ENCODE measurements at places on chromosomes 16 and 17.

DNA sequence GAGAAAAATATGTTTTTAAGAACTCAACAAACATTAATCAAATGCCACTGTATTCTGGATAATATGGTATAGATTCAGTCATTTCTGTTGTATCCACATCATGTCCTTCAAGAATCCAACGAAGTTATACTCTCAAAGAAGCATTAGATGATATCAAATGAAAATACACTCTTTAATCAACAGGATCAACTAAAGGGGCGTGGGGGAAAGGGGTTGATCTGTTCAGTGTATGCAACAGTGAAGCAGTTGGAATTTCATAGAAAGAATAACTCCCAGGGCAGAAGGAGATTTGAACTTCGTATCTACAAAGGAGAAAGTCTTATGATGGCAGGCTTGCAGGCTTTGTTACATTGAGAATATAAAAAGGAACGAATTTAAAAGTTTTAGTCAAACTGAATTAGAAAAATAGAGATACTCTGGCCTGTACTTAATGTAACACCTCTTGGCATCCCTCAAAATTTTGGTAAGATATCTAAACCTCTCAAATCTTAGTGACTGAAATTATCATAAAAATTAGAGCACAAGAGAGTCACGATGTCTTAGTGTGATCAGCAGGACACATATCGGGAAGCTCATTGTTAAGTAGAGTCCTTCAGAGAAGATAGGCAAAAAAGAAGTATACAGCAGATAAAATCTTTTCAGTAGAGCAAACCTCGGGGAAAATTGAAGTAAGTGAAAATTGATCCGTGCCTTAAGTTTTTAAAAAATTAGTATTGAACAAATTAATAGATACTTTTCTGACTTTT, 431.4 kb downstream of the KCNJ18 start:
- no peak for DNase-seq

DNA sequence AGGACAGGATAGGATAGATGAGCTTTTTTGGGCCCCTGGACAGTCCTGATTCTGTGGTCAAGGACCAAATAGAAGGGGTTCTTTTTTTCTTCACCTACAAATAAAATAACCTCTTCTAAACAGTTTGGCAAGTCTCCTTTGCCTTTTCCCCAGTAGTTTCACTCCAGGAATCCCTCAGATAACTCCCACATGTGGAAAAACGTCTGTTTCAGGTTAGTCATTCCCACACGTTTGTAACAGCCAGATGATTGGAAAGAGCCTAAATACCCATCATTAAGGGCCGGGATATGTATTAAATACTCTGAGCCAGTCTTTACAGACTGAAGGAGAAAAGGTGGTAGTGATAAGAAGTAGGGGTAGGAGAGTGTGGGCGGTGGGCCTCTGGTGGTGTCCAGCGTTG, 58.3 kb downstream of the PLD6 start:
- DNase-seq, result no peak

GRCh38 chr16:7861891-7862582, 529.4 kb downstream of the RBFOX1 start:
- DNase-seq, result no peak

GRCh38 chr17:69710926-69711325, 296.4 kb downstream of the MAP2K6 start:
- no peak for DNase-seq

GRCh38 chr17:48064638-48065037, 16.5 kb downstream of the NFE2L1 start:
- no peak for DNase-seq

DNA sequence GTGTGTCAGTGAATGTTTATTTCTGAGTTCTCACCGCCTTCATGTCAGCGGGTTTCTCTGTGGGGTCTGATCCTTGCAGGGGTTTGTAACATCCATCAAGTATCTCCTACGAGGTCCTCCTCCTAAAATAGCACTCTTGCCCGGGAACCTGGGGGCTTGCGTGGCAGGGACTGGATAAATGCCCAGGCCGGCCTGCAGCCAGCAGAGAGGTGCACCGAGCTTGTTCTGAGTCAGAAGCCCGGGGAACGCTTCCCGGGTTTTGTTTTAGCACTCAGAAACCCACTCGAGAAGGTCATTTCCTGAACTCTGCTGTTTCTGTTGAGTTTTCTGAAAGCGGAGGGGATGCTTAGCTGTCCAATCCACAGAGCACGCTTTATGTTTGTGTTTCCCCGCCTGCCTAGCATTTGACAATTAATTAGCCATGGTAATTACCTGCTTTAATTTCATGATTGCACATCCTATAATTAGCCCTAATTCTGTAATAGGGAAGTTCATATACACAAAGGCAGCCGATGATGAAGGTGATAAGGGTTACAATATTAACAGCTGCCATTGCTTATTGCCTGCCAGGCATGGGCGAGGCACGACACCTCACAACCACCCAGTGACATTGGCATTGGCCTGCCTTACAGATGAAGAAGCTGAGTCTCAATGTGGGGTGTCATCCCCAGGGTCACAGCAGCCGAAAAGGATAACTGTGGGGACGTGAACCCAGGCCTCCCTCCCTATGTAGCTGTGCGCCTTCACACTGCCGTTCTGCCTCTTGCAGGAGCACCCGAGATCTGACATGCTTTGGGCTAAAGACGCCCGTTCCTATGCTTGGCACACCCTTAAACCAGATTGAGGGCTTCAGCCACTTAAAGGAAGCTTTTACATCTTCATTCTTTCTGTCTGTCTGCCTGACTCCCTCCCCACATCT, 333.1 kb downstream of the CPPED1 start:
- no peak for DNase-seq

DNA sequence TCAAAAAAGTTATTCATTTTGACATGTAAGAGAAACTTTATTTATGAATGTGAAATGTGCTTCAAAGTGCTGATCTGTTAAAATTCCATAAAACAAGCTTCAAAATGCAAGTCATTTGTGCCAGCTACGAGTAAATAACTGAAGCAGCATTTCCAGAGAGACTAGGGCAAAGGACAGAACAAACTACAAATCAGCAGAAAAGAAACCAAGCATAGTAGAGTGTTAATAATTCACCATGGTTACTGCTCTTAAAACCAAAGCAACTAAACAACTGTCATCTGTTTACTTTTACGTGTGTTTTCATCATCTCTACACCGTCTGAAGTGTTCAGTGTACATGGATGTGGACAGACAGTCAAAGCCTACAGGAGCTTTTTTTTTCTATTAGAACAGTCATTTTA, 1.6 kb upstream of the ASPA start:
- DNase-seq, result no peak

- DNase-seq, result no peak
These were observed 10.8 kb downstream of the CASKIN2 start for GRCh38 chr17:75504347-75505151.

- DNase-seq, result no peak
These were observed 2.8 kb upstream of the NTN3 start for GRCh38 chr16:2468233-2468724.

GRCh38 chr17:40535438-40535837, 29.8 kb downstream of the CCR7 start:
- no peak for DNase-seq

GRCh38 chr17:48816774-48817590, at the start of gene TTLL6:
Gene TTLL6, minus strand, starts transcription at chr17:48817229. Its CDS starts 157 bp downstream, at chr17:48817072.
- peak; percentile 38 for DNase-seq

DNA sequence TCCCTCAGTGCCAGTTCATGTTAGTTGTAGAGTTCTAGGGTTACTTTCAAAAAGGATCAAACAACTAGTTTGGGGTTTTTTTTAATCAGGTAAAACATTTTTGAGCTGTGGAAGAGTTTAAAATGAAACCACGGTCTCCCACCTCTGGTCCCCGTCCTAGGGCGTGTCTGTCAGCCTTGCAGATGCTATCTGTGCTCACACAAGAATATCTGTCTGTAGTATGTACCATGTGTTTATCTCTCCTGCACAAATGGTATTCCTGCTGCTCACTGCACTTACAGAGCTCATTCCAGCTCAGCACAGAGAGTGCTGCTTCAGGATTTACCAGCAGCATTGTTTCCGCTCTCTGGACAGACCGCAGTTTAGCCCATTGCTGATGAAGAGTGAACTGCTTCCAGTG, 38.9 kb downstream of the UBN1 start:
- DNase-seq, result no peak

GRCh38 chr16:56421313-56421712, 4.0 kb downstream of the AMFR start:
- no peak for DNase-seq

DNA sequence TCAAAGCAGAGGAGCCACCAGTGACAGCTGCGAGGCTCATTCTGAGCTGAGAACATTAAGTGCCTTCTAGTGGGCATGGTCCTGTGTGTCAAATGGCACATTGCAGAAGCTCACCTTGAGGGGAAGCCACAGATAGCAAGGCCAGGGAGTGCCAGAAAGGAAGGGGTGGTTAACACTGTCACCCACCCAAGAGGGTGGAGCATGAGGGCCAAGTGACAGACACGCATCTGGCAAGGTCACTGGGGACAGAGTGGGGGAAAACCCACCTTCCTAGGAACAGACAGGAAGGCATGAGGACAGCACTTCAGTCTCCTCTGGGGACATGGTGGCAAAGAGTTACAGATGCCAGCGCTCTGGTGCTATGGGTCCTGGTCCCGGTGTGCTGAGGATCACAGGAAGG, 22.1 kb downstream of the NUBP1 start:
- no peak for DNase-seq

DNA sequence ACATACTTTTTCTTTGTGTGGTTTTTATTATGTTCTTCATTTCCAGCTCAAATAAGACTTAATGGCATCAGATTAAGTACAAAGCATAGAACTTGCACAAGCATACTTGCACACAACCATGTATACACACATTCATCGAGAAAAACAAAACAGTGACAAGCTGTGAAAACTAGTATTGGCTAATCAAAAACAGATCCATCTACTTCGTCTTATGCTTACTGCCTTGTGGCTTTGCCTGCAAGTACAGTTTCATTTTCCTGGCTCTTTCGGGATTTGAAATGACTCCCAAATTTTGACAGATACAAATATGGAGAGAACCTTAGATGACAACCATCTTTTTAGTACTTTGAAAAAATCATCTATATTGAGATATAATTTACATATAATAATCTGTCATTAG, 338.3 kb downstream of the BCAS3 start:
- no peak for DNase-seq

- peak; percentile 27 for DNase-seq
These were observed 8.5 kb upstream of the ZC3H18 start for GRCh38 chr16:88561485-88562359.

DNA sequence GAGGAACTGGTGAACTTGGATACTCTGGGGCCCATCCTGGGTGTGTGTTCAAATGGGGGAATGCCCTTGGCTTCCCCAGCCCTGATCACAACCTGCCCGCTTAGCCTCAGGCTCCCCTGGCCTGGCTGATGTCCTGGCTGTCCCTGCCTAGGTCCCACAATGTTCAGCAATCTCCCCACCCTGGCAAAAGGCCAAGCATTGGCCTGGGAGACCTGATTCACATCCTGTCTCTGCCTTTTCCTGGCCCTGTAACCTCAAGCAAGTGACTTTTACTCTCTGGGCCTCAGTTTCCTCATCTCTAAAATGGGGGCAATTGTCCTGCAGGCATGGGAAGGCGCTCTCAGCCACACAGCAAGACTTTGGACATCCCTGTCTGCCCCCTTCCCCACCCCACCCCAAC, 14.4 kb downstream of the CPNE2 start:
- no peak for DNase-seq

DNA sequence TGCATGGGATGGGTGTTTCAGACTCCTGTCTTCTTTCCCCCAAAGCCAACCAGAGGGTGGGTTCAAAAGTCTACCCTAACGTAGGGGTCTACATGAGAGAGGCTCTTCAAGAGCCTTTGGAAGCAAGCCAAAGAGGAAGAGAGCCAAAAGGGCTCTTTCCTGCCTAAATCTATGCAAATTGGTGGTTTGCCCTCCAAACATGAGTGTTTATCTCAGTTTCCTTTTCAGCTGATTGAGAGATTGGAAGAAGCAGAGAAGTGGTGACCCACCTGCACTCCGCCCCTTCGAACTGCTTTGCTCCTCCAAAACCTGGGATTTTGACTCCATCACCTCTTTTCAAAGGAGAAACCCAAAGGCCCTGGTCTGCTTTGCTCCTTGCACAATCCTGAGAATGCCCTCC, 65.4 kb upstream of the MAF start:
- DNase-seq, result no peak

GRCh38 chr16:8237452-8237851, 352.9 kb downstream of the TMEM114 start:
- no peak for DNase-seq

- no peak for DNase-seq
These were observed 599.6 kb downstream of the TMEM114 start for GRCh38 chr16:7990626-7991260.

GRCh38 chr16:81445966-81446906, 1.6 kb downstream of the CMIP start:
- DNase-seq, result no peak

DNA sequence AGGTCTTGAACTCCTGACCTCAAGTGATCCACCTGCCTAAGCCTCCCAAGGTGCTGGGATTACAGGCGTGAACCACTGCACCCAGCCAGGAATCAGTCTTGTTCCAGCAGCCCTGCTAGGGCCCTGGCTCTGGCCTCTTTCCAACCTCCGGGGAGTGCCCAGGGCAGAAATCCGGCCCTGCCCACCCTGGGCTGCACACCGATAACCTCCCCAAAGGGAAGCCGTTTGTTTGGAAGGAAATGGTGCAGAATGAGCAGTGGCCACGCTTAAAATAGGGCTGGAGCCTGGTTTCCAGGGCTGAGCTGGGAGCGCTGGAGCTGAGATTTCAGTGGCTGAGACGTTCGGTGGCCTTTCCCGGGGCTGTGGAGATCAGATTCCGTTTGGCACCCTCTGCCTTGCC, 17.8 kb upstream of the EMP2 start:
- no peak for DNase-seq

GRCh38 chr17:79117905-79118487, 43.4 kb downstream of the ENGASE start:
- no peak for DNase-seq

DNA sequence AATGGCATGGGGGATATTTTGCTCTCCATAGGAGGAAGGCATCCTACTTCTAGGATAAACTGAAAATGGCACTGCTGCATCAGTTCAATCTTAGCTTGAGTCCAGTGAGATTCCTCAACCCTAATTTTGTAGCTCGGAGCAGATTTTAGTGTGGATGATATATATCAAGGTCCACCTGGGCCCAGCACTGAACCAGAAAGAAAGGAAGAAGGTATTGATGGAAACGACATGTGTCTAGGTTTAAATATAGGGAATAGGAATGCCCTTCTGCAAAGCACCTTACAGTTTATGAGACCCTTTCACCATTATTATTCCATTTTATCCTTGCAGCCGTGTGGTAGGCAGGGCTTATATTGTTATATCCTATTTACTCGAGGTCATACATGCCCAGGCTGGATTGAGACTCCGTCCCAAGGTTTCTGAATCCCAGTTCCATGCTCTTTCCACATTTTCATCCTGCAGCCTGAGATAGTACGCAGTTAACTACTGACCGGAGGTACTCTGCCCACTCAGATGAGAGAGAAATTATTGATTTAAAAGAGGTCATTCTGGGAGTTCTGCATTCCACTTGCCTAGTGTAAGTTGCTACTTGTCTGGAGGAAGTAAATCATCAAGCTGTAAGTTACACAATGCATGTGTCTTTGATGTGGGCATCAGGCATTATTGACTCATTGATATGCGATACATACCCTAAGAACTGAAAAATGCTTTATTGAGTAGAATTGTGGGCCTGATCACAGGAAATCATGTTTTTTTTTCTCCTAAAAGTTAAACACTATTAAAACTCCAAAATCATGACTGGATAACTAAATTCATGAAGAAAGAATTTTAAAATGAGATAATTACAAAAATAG, 10.1 kb downstream of the KRT39 start:
- DNase-seq, result no peak

GRCh38 chr16:28107232-28107631, 43.7 kb upstream of the GSG1L start:
- DNase-seq, result no peak

GRCh38 chr16:63200940-63201339, 1164.7 kb upstream of the CDH8 start:
- DNase-seq, result no peak

Data from stimulated activated CD8-positive, alpha-beta memory T cell treated with anti-CD3 and anti-CD28 coated beads, Interleukin-4, amount 100 ng/mL, for 1 hour (primary cell).